NCI-H446 treated with DMSO at 0.1 percent for 48 hours (cell line): ENCODE measurements at places on chromosomes 12 and 14.

DNA sequence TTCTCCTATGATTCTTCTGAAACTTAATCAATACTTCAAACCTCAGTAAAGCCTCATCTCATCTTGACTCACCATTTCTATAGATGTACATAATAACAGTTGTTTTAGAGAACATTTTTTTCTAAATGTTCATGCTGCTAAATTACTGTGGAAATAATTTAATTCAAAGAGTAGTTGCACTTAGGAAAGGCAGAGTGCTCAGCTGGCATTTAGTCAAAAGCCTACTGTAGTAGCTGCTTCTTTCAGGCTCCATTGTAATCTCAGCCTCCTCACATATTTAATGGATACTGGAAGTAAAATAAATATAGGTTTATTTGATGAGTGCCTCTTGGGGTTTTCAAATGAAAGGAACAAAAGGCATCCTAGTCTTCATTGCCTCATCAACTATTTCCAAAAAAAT lies 325.0 kb downstream of the CCER1 start:
- no peak for DNase-seq

GRCh38 chr12:40515041-40515816 lies 177.0 kb upstream of the CNTN1 start:
- DNase-seq, result no peak

- DNase-seq, result no peak
Measured at GRCh38 chr12:5267603-5268423, 164.1 kb upstream of the NTF3 start.

GRCh38 chr14:101315802-101316296 lies 245.4 kb upstream of the DIO3 start:
- no peak for DNase-seq

GRCh38 chr14:73686901-73687300 lies 27.3 kb downstream of the PNMA1 start:
- no peak for DNase-seq
